ENCODE measurements at places on chromosomes 12 and 14.
A peak's percentile ranks its signal among the peaks of the same experiment; 100 is the strongest.

DNA sequence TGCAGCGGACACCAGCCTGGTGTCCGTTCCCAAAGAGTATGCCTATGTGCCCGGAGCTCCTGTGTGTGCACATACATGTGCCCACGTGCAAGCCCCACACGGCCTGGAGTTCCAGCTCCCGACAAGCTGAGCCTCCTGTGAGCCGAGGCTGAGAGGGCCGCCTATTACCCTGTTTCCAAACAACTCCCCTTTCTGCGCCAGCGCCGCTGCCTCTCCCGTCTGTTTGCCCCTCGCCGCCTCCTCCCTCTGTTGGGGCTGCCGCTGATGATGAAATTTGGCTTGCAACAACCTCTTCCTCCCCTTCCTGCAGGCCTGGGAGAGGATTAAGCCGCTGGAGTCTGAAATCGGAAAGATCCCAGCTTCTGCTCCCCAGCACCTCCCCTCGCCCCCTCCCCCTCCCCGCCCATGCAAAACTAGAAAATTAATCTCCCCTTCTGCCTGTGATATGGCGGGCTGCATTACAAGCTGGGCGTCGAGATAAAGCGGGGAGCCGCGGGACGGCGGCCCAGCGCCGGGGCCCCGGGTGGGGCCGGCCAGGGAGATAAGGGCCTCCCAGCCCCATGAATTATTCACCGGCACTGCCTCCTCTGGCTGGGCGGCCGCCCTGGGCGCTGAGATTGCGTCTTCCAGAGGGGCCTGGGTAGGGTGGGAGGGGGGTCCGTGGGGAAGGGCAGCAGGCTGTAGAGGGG is 6.8 kb upstream of the ASIC1 start:
- DNase-seq = peak; percentile 29

- DNase-seq = no peak
Measured at GRCh38 chr14:29913566-29913965, 14.1 kb downstream of the PRKD1 start.

DNA sequence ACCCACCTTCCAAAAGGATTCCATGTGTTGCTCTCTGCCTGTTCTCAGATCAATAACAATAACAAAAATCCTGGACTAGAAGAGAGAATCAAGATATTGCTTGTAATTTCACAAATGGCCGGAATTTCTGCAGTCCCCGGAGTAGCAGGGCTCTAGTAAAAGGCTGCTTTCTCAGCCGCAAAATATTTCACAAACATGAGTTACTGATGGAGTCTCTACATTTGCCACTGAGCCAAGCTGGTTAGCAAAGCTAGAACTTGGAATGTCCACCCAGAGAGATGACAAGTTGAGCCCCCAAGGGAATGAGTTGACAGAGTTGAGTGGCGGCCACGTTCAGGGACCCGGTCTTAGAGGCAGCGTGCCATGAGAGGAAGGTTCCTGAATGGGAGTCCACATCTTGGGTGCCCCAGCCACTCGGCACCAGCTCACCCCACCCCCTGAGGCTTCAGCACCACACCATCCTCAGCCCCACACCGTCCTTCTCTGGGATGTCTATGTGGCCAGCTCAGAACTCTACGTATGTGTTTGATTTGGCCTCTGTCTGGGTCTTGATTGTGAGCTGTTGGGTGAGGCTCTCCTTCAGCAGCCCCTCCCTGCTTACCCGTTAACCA is 15.9 kb downstream of the FBLN5 start:
- no peak for DNase-seq

- no peak for DNase-seq
Measured at GRCh38 chr12:40225984-40226602, 1.3 kb downstream of the LRRK2 start.

GRCh38 chr12:25495331-25496097 is 57.6 kb downstream of the LMNTD1 start:
- no peak for DNase-seq

DNA sequence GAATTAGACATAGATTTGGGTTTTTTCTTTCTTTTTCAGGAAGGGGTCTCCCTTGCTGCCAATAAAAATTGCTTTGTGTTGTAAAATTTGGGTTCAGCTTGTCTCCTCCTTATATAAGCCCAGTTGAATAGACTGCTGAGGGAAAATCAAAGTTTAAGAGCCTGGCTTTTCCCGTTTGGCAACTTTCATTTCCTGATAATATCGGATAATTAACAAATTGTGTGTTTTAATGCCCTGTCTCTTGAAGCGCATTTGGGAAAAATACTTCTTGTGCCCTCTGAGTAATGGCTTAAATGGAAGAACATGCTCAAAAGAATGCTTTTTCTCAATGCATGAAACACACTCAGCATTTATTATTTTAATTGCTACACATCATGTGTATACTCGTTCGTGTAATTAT is 198.0 kb upstream of the DCN start:
- no peak for DNase-seq

- DNase-seq = peak; percentile 55
Measured at GRCh38 chr14:36091096-36091495, 85.4 kb downstream of the PTCSC3 start.

DNA sequence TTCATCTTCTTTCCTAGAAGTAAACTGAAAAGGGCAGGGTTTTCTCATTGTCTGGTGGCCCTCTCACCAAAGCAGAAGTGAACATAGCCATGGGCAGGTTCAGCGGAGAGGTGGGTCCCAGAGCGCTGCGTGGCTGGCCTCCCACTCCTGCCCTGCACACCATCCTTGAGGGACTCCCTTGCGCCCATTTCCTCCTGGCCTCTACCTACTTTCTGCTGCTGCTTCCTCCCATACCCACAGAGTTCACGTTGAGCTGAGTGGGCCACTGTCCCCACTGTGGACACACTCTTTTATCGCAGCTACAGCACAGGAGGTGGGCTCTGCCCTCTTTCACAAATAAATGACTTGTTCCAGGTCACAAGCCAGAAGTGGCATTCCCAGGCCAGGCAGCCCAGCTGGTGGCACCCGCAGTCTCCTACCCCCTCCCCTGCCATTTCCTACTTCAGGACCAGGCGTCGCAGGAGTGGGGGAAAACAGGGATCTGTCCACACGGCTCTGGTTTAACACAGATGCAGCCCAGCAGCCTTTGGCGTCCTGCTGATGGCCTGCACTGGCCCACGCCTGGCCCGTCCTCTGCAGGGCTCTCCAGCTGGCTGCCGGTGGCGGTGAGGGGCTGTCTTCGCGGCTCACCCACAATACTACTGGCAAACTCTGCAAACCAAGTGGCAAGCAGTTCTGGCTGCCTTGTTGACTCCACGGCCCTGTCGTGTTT is 4.9 kb downstream of the SIVA1 start:
- DNase-seq = peak; percentile 58

DNA sequence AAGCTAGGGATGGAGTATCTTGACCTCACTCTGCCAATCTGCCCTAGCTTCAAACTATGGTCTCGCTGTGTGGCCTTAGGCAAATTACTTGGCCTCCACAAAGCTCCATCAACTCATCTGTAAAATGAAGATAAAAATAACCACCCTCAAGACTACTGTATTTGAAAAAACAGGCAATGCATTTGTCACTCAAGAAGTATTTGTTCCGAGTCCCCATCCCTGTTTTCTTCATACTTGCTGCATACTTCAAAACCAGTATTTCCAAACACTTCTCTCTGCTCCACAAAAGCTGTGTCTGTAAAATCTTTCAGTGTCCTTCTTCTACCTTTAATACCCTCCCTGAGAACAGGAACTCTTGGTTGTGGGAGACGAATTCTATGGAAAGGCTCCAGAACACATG is 47.9 kb downstream of the GTF2A1 start:
- DNase-seq = no peak

DNA sequence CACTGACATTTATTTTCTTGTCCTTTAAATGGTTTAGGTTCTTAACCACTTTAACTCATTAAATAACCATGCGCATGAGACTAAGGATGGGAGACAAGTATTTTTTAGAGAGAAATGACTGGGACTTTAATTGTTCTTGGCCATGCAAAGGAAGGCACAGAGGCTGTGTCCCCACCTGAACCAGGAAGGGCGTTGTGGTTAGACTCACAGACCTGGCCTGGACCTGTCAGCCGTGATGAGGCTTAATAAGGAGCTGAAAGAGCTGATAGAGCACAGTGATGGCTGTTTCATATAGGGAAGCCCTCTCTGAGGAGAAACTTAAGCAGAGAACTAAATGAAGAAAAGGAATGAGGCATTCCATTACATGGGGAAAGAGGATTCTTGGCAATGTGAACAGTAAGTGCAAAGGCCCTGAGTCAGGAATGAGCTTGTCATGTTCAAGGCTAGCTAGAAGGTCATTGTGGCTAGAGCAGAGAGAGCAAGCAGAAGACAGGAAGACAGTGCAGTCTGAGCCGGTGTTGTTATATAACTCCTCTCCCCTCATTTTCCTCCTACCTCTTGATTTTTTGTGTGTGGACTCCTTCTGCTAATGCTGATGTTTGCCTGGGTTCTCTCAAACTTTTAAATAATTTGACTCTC is 74.4 kb upstream of the ANO4 start:
- no peak for DNase-seq

- DNase-seq = no peak
Measured at GRCh38 chr14:96581026-96581425, 78.8 kb downstream of the PAPOLA start.

- DNase-seq = peak; percentile 69
Measured at GRCh38 chr12:117486840-117487659, 125.6 kb upstream of the NOS1 start.

DNA sequence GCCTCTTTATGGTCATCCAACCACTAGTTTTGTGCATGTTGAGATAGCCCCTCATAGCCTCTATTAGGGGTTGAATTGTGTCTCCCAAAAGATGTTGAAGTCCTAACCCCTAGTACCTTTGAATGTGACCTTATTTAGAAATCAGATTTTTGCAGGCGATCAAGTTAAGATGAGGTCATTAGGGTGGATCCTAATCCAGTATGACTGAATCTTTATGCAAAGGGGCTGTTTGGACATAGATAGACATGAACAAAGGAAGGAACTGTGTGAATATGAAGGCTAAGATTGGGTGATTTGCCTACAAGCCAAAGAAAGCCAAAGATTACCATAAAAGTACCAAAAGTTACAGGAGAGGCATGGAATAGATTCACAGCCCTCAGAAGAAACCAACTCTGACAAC is 209.6 kb downstream of the NUAK1 start:
- DNase-seq = no peak

GRCh38 chr12:59023861-59024424 is 103.6 kb upstream of the LRIG3 start:
- DNase-seq = no peak

DNA sequence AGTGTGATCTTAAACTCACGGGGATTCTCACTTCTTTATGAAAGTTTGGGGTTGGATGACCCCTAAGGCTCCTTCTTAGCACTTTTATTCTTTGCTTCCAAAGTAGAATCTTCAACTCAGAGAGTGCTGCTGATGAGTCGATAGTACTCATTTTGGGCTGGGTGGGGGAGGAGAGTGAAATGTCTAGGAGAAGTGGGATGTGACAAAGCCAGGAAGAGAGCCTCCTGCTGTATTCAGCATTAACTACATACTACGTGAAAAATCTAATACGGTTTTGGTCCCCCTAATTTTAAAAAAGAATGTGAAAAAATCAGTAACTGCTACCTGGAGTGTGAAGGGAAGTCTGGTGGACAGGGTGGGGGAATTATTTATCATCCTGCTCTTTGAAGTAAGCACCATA is 148.3 kb downstream of the SAMD4A start:
- no peak for DNase-seq

DNA sequence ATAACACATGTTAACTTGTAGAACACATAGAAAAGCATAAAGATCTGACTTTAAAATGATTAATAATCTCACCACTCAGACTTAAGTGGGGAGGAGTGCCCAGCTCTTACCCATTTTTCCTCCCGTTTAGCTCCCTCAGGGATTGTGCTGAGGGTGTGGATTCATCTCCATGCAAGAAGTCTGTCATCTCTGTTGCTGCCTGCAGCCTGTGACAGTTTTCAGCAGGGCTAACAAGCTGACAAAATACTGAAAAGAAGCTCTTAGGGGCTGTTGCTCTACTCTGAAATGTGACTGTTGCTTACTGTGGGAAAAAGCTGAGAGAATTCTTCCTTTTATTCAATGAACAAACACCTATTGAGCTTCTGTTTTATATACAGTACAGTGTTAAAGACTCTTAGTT is 216.2 kb downstream of the CPNE8 start:
- no peak for DNase-seq

GRCh38 chr12:129903956-129904829 is at the start of gene TMEM132D:
TMEM132D (minus strand) TSS chr12:129904025.
- peak; percentile 51 for DNase-seq

All from pancreas (tissue), 10 donors.